ENCODE measurements at places on chromosomes 2 and 18.

DNA sequence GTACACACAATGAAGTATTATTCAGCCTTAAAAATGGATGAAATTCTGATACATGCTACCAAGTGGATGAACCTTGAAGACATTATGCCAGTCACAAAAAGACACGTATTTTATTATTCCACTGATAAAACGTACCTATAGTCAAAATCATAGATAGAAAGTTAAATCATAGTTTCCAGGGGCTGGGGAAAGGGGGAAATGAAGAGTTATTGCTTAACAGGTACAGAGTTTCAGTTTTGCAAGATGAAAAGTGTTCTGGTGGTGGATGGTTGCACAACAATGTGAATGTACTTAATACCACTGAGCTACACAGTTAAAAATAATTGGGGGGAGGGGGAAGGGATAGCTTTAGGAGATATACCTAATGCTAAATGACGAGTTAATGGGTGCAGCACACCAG is 279.0 kb upstream of the STON1 start:
- no peak for DNase-seq

DNA sequence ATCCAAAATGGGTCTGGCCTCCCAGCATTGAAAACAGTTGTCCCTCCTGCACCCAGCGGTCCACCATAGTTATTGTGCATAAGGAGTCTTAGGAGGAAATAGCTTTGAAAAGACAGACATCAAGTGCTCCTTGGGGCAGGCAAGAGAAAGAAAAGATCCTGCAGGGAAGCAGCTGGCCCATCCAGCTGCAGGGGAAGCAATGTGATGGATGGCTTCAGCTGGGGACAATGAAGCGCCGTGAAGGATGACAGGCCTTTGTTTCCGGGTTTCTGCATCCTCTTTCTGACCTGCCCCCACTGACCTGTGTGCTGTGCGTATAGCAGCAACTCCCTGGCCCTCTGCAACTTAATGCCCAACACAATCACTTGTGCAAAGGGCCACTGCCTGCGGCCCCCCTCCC is 142.9 kb upstream of the NCKAP5 start:
- DNase-seq, result no peak

DNA sequence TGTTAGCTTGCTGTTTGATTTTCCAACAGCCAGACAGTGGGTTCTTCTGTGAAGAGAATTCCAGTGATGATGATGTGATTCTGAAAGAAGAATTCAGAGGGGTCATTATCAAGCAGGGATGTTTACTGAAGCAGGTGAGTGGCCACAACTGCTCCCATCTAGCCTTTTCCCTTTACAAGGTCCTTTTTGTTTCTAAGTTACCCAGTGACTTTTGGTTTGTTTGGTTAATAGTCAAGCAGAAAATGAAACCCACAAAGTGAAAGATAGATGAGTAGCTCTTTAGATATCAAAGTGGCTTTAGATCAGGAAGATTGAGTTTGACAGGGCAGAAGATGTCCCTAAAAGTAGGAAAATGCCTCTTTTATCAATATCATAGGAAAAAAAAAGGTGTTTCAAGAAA is 23.3 kb downstream of the PLEK start:
- DNase-seq, result no peak

DNA sequence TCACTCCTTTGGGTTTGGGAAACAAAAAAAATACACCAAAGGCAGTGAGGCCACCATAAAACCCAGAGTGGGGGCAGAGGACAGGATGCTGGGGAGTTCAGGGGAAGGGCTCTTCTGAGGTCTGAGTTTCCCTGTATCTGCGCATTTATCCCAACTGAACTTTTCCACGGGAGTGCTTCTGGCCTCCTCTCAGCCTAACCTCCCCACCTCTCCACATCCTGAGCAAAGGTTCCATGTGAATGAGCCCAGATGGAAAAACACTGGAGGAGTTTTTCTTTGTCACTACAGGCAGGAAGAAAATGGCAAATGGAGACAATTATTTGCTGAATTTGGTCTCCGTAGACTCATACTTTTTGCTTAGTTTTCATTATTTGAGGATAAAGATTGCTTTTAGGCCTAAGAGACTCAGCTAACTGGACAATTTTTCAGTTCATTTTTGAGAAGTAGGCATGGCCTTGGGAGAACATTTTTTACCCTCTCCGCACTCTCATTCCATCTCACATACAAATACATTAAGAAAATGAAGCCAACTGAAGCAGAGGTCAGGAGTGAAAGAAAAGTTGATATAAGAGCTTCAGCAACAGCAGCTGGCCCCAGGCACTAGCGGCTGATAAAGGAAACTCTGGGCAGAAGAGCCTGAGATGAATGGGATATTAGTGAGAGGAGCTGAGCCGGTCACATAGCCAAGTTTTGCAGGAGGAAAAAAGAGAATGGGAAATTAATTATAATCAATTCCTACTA is 82.6 kb upstream of the CYP1B1 start:
- no peak for DNase-seq

GRCh38 chr2:58984731-58985130 is 743.6 kb upstream of the FANCL start:
- no peak for DNase-seq

DNA sequence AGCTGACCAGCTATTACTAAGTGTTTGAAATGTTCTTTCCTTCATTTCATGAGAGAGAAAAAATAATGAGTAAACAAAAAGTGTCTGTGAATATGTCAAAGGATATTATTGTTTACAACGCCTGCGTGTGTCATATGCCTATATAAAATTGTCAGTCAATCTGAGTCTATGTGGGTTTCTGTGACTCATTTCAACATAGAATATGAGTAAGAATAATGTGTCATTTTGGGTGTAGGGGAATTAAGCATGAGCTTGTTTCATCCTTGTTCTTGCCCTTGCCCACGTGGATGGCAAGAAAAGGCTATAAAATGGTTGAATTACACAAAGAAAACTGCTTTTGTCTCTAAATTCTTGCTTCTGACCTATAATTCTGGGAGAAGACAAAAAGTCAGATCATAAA is 466.0 kb downstream of the PTH2R start:
- no peak for DNase-seq

DNA sequence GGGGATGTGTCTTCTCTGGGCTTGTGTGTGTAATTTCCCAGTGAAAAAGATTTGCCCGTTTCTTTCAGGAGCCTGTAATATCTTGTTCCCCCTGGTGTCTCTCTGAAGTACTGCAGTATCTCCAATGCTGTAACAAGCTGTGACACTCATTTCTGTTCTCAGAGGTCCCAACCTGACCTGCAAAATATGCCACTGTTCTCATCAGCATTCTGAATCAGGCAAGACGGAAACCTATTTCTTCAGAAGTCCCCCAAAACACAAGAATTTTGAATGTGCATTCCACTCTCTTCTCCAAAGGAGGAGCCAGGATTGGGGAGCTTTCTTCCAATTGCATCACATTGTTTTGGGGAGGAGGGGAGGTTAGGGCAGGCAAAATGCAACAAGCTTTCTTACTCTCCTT is 77.0 kb upstream of the CNGA3 start:
- DNase-seq, result peak; percentile 26

DNA sequence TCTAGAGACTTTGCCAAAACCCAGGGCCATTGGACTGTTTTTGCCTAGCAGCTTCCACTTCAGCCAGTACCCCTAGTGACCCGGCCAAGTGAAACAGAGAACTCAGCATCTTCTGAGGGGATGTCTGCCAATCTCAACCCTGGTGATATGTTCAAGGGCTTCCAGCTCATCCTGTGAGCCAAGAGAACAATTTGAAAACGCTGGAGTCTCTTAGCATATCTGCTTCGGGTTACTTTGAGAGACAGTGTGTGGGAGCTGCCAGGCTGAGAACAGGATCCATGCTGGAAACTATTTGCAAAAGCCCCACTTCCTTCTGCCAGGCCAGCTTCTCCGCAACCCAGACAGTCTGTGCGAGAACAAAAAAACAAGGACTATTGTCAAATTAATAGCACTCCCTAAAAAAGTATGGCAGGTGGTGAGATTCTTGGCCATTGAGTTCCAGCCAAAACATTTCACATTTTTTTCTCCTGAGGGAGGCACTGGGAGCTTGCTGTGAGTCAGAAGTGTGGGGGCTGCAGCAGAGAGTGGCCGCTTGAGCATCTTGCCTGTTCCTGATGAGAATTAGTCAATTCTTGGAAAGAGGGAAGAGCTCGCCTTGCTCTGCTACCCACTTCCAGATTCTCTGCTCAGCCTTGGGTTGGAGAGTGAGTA is 395.6 kb upstream of the TRIB2 start:
- DNase-seq, result no peak

- no peak for DNase-seq
Measured at GRCh38 chr2:33225350-33225749, 251.1 kb upstream of the RASGRP3 start.

- no peak for DNase-seq
Measured at GRCh38 chr18:48997985-48998831, 47.4 kb upstream of the SMAD7 start.

- DNase-seq, result no peak
Measured at GRCh38 chr2:239896075-239896474, 129.1 kb downstream of the NDUFA10 start.

GRCh38 chr2:172103471-172104272 is 972 bp upstream of the DLX2 start:
- peak; percentile 75 for DNase-seq

- no peak for DNase-seq
Measured at GRCh38 chr2:10646153-10646552, 43.6 kb downstream of the NOL10 start.

DNA sequence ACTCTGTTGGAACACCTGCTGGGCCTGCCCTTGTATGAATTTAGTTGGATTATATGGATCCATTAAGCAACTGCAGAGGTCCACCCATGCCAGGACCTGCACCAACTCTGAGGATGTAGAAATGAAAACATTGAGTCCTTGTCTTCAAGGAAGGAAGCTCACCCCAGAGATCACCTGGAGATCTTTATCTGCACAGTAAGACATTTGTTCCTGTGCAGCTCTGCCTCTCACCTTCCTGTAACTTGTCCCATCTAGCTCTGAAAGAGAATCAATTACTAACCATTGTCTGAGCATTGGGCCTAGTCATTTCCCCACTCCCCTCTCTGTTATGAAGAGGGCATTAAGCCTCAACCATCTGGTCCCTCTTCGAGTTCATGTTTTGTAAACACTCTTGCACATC is 105.2 kb upstream of the YWHAQ start:
- peak; percentile 38 for DNase-seq

DNA sequence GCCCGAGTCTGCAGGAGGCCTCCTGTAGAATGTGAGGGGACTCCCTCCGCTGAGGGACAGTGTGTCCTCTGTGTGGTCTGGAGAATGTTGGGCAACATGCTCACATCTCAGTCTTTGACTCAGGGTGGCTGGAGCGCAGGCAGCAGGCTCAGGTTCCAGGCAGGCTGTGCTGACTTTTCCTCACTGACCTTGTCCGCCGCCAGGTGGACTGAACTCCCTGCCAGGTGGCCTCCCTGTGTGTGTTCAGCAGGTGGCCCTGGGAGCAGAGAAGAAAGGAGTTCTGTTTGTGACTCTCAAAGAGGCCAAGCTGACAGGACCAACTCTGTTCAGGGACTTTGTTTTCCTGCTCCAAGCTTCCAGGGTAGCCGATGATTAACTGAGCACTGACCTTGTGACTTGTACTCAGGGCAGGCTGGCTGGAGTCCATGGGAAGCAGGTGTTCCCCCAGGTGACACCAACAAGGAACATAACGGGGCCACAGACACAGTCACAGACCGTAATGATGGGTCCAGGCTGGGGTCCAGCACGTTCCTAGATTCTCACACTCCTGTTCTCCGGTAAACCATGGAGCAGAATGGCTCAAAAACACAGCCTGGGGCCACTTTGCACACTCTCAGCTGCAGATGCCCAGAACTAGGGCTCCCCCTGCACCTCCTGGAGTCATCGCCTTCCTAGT is 439.8 kb downstream of the RNF144A start:
- DNase-seq, result no peak

DNA sequence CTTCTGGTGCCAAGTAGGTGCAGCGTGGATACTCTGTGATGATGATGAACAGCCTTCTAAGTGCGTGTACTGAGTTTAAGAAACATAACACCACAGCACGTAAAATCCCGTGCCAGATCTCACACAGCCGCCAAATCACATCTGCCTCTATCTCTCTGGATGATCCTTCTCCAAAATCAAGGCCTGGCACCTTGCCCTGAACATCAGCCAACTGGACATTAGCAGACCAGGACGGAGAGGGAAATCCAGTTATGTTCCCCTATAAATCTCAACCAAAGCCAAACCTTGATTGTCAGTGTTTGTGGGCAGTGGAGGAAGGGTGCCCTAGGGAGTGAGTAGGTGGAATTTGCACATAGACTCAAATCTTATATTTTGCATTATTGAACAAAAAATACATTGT is 164.3 kb downstream of the MIB1 start:
- no peak for DNase-seq

- DNase-seq, result no peak
Measured at GRCh38 chr2:111519071-111519470, 364.9 kb downstream of the ANAPC1 start.

GRCh38 chr2:3729786-3730185 is 26.4 kb downstream of the DCDC2C start:
- no peak for DNase-seq

- no peak for DNase-seq
Measured at GRCh38 chr2:120878970-120879369, 143.3 kb downstream of the GLI2 start.

DNA sequence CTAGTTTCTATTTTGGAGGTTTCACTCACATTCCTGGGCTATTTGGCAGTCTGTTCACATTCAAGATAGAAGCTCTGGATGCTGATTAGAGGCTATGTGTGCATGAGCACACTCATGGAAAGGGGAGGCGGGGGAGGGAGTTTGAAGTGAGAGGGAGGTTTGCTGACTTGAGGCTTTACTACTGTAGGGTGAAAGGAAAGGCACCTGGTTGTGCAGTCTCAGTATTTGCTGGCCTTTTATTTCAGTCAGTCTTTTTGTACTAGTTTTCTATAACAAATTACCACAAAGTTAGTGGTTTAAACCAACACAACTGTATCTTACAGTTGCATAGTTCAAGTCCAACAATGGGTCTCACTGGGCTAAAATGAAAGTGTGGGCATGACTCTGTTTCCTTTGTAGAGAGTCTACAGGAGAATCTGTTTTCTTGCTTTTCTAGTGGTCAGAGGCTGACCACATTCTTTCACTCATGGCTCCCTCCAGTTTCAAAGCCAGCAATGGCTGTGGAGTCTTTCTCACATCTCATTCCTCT is 47.7 kb upstream of the NR4A2 start:
- no peak for DNase-seq

GRCh38 chr2:168198476-168199207 is 48.8 kb downstream of the STK39 start:
- DNase-seq, result no peak

GRCh38 chr2:97011977-97012569 is 25.7 kb upstream of the FAM178B start:
- DNase-seq, result peak; percentile 60

GRCh38 chr2:109342256-109342850 is 213.3 kb downstream of the SH3RF3 start:
- DNase-seq, result no peak

DNA sequence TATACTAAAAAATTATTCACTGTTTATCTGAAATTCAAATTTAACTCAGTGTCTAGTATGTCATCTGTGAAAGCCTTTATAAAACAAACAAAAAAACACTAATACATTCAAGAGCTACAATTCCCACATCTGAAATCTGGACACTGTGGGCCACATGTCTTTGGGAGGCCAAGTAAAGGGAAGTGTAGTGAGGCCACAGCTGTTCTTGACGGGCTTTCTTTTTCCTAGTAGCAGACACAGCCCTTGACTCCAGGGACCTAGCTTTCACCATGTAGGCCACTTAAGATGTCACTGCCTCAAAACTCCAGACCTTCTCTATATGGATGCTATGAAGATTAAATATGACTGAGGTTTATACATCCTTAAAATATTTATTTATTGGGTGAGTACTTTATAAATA is 91.1 kb downstream of the RBMS1 start:
- DNase-seq, result no peak
